Stimulated activated CD8-positive, alpha-beta memory T cell treated with anti-CD3 and anti-CD28 coated beads, Interleukin-4, amount 100 ng/mL, for 24 hours (primary cell): ENCODE measurements at places on chromosomes 6 and 20.

GRCh38 chr6:24961852-24962251, 26.1 kb upstream of the RIPOR2 start:
- no peak for DNase-seq

GRCh38 chr6:44169154-44169553, 10.5 kb downstream of the CAPN11 start:
- DNase-seq = no peak

- no peak for DNase-seq
Measured at GRCh38 chr6:27830212-27830599, 82.0 kb downstream of the OR2B2 start.

DNA sequence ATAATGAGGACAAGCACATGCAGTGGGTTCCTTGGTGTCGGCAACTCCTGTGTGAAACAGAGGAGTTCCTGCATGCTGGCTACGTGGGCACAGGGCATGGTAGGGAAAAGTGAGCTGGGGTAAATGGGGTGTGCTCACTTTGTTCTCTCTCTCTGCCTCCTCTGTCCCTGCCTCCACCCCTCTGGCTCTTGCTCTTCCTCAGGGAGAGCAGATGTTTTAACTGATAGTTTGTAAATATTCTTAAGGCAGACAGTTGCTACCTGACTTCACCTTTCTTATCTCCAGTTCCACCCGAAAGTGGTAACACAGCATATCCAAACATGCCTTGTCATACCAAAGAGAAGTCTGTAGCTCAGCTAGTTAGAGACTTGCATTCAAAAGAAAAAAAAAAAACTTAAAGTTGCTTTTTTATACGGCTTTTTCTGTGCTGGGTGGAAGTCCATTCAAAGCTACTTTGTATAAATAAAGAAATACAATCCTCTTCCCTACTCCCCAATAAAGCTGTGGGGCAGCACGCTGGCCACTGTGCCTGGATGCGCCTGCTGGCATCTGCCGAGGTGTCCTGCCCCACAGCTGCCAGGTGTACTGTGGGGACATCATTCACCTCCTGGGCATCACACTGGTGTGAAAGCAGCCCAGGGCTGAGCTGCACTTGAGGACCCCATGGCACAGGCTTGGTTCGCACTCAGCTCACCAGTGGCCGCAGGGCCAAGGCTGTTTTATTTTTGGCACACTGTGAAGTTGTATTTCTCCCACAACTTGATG, 93.6 kb downstream of the FOXC1 start:
- DNase-seq = no peak

GRCh38 chr20:25032065-25032477, 25.9 kb downstream of the ACSS1 start:
- DNase-seq = no peak

GRCh38 chr6:26312096-26312463, 52.9 kb upstream of the BTN3A2 start:
- no peak for DNase-seq

DNA sequence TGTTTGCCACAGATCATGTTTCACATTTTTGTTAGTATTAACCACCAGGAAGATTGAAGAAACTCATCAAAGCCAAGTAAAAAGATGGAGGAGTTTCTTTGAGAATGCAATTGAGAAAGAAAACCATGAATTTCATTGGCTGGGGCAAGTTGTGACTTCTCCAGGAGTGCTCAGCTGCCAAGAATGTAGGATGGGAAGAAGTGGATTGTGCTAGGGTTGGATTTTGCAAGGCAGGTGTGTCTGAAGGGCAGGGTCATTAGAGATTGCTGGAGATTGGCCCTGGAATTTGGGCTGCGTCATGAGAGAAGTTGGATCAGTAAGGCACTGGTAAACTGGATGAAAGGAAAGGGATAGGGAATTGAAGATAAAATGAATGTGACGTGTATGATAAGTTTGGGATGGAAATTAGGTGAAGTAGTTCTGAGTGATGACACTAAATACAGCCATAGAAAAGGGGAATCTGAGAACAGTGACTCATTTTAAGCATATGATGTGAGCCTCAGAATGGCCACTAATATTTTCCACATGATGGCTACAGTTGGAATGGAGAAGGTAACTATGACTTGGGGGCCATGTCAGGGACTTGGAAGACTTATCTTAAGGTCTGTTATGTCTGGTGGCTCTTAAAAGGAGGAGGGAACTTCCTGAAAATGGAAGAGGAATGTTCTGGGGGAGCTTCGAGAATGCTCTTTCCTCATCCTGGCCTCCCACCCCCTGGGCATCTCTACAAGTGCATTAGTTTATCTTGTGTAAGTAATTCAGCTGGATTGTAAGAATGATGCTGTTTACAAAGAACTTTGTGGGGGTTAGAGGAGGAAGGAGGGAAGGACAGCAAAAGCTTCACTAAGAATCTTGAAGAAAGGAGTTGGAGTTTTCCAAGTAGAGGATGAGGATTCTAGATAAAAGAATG, 27.8 kb upstream of the ERVFRD-1 start:
- DNase-seq = no peak

DNA sequence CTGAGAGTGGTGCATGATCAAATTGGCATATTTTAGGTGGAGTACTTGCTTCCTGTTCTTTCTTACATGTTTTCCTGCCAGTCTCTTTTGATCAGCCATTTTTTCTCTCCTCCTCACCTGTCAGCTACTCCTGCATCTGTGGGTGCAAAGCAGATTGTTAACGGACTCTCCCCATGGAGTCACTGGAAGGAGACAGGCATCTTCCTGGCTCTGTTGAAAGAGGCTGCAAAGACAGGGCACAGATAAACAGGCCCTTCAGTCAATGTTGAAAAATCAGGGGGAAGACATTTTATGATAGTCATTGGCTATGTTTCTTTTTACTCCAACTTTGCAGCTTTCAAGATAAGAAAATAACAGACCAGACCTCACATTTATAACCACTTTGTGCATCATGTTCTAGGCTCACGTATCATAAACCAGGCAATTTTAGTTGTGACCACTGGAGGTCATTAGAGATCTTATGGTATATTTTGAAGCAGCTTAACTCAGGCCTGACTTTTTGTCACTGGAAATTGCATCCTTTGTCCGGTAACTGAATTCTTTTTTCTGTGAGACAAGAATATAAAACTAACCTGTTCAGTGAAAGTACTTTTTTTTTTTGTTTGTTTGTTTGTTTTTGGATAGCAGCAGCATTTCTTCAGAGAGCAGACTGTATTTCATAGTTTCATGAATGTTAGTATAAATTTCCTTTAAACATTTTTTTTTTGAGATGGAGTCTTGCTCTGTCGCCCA, 20.1 kb downstream of the ECT2L start:
- no peak for DNase-seq

DNA sequence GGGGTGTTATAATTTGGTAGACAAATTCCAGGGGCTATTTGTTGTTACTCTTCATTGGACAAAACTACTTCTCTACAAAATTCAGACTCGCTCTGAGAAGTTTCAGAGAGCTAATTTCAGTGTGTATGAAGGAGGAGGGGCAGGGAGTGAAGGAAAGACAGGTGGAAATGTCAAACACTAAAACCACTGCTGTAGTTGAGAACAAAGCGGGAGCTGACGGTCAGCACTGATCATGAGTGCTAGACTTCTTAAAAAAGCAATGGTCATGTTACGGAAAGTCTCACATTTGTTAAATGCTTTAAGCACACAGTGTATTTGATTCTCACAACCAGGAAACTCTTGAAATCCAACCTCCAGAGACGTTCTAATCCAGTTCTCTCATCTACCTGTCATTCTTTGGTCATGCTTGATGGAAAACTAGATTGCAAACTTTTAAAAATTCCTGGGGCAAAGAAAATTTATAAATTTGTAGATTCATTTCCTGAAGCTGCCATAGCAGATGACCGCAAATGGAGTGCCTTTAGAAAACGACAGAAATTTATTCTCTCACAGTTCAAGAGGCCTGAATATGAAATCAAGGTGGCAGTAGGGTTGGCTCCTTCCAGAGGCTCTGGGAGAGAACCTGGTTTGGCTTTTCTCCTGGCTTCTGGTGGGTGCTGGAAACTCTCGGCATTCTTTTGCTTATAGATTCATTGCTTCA, 100.7 kb upstream of the CARMIL1 start:
- no peak for DNase-seq

- DNase-seq = no peak
Measured at GRCh38 chr6:34350137-34350933, 42.1 kb downstream of the NUDT3 start.

DNA sequence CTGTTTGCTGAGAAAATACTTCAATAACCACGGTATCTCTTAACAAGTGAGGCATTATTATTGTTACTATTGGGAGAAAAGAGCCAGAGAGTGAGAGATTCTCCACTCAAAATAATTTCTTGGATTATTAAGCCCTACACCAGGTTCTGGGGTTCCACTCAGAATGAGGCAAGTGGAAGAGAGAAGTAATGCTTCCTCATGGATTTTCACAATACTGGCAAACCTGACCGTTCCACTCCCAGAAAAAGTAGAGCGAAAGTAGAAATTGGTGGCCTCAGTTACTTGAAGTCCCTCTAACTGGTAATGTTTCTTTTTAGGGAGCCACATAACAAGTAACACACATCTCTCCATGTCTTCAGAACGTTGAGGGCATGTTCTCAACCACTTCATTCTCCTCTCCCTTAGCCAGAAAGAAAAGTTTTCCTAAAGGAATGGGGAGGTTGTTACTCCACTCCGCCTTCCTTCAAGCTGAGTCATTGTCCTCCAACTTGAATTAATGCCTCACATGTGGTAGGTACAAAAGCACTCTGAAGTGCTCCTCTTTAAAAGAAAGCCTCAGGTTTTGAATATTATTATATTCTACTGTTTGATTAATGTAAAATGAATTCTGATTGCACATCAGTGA, 1.9 kb downstream of the BAG2 start:
- no peak for DNase-seq

DNA sequence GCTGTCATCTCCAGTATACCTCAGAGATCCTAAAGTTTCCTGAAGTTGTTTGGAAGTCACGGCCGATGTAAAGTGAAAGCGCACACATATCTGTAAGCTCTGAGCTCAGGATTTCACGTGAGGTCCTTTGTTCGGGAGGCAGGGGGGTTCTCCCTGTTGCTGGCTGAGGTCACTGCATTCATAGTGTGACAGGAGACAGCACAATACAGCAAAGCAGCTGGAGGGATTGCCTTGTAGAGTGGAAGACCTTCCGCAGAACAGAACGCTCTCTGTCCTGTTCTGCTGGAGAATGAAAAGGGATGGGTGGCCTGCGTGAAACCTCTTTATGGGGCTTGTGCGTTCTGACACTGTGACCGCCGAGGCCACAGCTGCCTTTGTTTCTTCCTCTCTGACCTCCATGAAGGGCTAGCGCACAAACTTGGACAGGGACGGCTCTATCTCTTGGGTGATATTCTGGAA, 13.4 kb upstream of the SERPINB1 start:
- DNase-seq = no peak

- no peak for DNase-seq
Measured at GRCh38 chr6:1228754-1229191, 83.1 kb upstream of the FOXQ1 start.

- no peak for DNase-seq
Measured at GRCh38 chr6:18350271-18350670, 36.9 kb upstream of the RNF144B start.

- no peak for DNase-seq
Measured at GRCh38 chr6:149224399-149224798, 93.1 kb upstream of the TAB2 start.

GRCh38 chr6:17847203-17847760, 140.2 kb downstream of the KIF13A start:
- no peak for DNase-seq

GRCh38 chr6:169044381-169045230, 209.0 kb downstream of the THBS2 start:
- no peak for DNase-seq

DNA sequence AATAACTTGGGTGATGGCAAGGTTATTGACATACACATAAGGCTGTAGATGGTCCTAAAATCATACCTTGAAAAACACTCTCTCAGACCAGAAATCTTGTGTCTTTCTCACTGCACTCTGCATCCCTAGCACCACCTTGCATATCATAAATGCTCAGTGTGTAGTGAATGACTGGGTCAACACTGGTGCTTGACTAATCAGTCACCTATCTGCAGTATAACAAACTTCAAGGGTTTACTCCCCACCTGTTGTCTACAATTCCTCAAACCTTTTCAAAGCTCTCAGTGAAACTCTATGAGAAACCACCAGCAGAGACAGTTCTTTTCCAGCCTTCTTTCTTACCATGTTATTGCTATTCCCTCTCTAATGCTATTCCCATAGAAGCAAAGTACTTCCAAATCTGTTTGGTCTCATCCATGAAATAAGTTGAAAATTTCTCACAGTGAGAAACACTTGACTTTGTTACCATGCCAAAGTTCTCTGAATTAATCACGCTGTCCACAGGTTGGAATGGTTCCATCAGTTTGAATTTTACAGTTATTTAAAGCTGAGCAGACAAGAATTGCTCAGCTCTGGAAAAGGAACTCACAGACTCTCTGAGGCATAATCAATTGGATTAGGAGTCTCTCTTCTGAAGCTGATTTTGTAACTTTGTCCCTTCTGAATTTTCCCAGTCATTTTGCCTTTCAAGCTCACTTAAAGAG, 104.8 kb upstream of the EYA4 start:
- no peak for DNase-seq

GRCh38 chr6:55776113-55776512, 99.3 kb downstream of the BMP5 start:
- DNase-seq = no peak
